GM12865 (cell line): ENCODE measurements at places on chromosomes 3 and 15.

DNA sequence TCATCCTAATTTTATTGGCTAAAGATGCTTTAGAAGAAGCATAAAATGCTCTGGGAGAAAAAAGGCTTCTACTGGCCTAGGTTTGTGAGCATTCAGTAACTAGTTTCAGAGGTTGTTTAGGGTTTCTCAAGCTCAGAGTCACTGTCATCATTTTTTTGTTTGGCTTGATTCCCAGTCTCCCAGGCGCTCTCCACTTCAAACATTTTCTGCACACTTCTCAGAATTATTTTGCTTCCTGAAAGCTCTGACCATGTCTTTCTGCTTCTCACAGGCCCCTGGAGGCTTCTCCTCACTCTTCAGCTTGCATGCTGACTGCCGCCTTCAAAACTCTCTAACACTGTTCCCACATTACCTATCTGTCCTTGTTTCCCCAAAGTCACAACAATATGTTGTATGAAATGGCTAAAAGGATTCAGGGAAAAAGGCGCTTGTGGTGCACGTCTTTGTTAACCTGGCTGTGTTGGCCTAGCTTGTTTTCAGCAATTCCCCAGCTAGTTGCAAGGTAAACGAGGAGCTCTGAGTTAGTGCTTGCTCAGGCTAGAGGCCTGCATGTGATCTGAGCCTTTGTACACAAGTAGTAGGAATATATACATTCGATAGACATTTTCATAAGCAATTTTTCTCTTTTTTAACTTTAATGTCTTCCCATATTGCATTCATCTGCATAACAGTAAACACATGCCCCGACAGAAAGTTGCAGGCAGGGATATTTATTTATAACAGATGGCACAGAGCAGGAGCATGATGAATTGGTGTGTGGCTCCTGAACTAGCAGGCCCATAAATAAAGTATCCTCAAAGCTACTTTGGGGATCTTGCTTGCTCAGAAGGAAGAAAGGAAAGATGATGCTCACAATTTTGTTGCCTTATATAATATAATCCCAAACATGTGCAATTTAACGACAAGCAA is 129.2 kb upstream of the DPH6 start:
- DNase-seq, result peak; percentile 45

DNA sequence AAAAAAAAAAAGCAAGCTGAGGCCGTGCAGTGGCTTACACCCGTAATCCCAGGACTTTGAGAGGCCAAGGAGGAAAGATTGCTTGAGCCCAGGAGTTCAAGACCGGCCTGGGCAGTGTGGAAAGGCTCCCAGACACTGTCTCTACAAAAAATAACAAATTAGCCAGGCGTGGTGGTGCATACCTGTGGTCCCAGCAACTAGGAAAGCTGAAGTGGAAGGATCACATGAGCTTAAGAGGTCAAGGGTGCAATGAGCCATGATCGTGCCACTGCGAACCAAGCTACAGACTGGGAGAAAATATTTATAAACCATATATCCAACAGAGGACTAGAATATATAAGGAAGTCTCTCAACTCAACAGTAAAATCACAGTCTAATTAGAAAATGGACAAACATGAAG is 10.0 kb downstream of the KLHDC8B start:
- no peak for DNase-seq

DNA sequence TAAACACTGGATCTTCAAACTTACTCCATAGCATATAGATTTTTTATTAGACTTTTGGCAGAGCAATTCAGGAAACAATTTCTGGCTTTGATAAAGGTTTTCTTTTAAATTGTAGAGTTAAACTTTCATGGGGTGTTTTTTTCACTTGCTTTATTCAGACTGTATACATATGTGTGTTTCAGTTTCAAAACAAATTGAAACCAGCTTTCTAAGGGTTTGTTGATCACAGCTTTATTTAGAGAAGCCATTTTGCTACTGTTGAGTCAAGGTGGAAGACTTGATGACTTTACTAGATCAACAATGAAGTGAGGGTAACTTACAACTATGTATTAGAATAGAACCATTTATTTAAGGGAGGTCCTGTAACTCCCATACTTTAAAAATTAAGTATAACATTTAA is 6.2 kb downstream of the UBE2E1 start:
- peak; percentile 67 for DNase-seq

- peak; percentile 18 for DNase-seq
These were observed 756 bp upstream of the RASGRF1 start for GRCh38 chr15:79091204-79091867.

- no peak for DNase-seq
These were observed 51.1 kb downstream of the MEF2A start for GRCh38 chr15:99616773-99617342.

DNA sequence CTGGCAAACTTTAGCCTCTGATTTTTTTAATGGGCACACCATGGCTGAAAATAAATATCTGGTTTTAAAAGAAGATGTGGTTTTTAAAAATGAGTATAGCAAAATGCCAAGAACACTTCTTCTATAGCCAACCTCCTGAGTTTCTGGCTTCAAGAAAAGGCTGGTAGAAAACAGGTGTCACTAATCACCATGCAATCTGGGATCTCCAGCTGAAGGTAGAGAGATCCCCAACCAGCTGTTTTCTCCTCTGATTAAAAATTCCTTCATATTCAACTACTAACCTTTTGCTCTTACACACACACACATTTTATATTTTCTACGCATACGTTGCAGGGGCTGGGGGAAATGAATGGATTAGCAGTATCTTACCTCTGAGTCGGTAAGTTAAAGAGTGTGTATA is 279.6 kb upstream of the ROBO2 start:
- no peak for DNase-seq

DNA sequence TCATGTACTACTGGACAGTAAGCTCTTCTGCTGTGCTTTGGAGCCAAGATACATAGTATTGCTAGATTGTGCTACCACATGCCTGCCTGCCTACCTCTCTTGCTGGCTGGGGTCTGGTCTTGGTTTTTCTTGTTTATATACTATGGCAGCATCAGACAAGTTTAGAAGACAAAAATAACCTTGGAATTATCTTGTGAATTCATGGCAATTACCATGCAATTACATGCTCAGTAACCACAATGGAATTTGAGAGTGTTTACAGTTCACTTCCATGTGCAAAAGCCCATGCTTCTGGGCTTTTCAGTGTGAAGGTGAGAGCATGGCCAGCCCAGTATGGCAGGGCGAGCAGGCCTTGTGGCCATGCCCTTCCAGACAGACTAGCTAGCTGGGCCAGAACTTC is 48.0 kb upstream of the C15orf61 start:
- DNase-seq, result no peak

DNA sequence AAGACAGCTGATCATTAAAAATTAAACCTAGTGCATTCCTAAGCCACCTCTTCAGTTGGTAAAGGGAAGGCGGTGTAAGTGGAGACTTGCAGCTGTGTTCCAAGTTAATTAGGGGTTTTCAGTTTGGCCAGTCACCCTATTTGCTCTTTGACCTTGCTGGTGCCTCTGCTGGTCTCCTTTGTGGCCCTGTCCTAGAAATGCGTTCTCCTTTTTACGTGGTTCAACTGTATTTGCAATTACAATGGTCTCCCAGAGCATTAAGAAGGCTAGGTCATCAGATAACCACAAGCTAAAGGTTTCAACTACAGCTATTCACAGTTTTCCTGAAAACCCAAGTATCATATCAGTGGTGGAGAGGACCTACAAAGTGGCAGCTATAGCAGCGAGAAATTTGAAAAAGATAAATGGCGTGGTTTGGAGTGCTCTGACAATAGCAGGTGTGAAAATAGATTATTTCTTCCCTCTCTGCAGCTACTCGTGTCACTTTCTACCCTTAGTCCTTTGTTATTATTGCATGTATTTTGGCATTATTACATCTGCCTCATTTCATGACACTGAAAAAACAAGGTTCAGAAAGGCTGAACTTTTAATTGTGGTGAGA is 203.5 kb upstream of the TBC1D5 start:
- DNase-seq, result no peak

DNA sequence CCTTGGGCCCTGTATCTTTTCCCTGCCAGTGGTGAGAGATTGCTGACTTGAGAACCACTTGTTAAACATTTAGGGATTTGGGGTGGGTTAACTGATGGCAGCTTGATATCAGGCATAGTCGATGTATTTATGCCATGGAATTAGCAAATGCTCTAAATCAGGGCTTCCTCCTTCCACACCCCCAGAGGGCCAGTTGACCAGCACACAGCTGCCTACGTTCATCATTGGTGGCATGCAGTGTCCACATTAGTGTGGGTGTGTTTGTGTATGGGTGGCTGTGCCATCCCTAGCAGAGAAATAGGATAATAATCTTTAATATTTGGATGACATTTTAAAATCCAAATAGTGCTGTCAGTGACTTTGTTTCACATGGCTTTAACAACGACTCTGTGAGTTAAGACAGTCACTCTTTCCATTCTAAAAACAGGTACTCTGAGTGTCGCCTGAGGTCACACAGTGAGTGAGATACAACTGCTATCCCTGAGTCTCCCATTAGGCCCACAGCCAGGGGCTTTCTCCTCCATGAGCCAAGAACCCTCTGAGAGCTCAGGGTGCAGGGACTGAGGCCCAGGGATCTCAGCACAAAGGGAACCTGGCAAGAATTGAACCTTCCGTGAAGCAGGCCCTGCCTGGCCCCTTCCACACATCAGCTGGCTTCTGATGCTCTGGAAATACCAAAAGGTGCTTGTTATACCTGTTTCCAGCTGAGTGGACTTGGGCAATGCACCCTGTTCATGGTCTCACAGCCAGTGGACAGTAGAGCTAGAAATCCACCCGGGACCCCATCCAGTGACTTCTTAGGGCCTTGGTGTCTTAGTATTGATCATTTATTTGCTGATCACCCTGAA is 4.3 kb upstream of the LTF start:
- no peak for DNase-seq

GRCh38 chr3:138412821-138413551 is 21.4 kb upstream of the ESYT3 start:
- no peak for DNase-seq
